ENCODE measurements at places on chromosomes 3 and 15. TPM values are rescaled to one million over a fixed set of nuclear protein-coding genes. Genes with fewer than 3 reads are reported as not detected.

- DNase-seq = no peak
These were observed 106.5 kb downstream of the CACNA2D3 start for GRCh38 chr3:54228806-54229205.

GRCh38 chr3:78455712-78456433 lies 1311.9 kb downstream of the ROBO1 start:
- DNase-seq = no peak

DNA sequence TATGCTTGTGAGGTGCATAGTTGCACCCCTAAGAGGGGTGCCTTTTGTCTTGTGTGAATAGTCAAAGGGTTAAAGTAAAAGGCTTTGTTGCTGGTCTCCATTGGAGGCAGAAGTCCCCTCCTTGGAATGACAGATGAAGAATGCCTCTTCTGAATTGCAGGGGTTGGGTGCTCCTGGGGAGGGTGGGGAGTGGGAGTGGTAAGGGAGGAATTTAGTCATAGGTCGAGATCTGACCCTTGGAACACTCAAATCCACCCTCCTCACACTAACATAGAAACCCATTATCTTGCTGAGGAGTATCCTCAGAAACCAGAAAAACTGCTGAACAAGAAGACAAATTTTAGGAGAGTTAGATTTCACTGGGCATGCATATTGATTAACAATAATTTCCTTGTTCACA lies 4.7 kb downstream of the CTXND1 start:
- DNase-seq = no peak

Gene THOC7
- total RNA-seq = 35.3 TPM

Gene SLC22A14
- total RNA-seq = 0.17 TPM
